ENCODE measurements at places on chromosomes 3 and 15. TPM values are rescaled to one million over a fixed set of nuclear protein-coding genes. Genes with fewer than 3 reads are reported as not detected.
A peak's percentile ranks its signal among the peaks of the same experiment; 100 is the strongest.

DNA sequence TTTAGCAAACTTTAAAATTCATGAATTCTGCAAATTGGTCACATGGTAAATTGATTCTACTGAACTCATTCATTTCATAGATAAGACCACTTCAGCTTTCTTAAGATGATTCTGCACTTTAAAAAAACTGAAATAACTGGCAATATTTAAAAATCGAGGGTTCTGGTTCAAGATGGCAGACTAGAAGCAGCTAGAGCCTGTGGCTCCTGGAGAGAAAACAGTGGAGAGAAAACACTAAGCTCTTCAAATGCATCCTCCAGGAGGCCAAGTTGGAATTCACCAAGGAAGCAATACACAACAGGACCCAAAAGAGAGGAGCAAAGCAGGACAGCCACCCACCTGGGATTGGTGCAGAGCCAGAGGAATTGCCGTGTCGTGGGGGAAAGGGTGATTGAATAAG, 132.1 kb downstream of the SPATA16 start:
- DNase-seq, result no peak

DNA sequence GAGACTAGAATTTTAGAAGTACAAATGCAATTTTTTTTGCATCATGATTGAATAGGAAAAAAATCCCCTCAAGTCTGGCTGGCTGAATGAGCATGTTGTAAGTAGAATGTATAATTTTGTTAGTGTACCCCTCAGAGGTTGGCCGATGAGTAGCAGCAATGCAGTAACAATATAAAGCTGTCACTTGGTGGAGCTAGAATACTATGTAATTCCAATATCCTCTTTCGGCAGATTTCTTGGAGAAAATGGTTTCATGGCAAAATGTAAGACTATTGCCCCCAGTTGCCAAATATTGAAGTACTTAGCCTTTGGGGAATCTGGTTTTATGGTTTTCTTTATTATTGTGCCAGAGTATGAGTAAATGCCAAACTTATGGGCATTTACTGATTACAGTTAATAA, 39.8 kb upstream of the SGO1 start:
- no peak for DNase-seq

DNA sequence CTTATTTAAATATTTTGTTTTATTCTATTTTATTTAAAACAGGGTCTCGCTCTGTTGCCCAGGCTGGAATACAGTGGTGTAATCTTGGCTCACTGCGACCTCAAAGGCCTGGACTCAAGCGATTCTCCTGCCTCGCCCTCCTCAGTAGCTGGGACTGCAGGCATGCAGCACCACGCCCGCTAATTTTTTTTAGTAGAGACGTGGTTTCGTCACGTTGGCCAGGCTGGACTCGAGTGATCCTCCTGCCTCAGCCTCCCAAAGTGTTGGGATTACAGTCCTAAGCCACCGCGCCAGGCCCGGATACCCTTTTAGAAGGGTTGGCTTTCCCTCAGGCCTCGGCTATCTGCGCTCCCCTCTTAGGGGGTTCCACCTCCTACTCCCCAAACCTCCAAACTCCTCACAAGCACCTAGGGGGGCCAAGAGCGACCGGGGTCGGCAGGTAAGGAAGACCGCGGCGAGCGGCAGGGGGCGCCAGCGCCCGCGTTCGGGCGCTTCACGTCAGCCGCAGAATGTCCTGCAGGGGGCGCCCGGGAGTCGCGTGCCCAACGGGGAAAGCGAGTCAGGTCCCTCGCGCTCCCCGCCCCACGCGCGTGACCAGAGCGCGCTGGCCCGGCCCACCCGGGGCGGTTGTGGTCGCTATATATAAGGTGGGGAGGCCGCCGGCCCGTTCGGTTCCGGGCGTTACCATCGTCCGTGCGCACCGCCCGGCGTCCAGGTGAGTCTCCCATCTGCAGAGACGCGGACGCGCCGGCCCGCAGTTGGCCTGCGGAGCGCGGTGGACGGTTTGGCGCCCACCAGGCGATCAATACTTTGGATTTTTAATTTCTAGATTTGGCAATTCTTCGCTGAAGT, 51.8 kb upstream of the GATM start:
- peak; percentile 85 for DNase-seq

GRCh38 chr3:178718995-178719635, 182.9 kb downstream of the KCNMB2 start:
- DNase-seq, result no peak

DNA sequence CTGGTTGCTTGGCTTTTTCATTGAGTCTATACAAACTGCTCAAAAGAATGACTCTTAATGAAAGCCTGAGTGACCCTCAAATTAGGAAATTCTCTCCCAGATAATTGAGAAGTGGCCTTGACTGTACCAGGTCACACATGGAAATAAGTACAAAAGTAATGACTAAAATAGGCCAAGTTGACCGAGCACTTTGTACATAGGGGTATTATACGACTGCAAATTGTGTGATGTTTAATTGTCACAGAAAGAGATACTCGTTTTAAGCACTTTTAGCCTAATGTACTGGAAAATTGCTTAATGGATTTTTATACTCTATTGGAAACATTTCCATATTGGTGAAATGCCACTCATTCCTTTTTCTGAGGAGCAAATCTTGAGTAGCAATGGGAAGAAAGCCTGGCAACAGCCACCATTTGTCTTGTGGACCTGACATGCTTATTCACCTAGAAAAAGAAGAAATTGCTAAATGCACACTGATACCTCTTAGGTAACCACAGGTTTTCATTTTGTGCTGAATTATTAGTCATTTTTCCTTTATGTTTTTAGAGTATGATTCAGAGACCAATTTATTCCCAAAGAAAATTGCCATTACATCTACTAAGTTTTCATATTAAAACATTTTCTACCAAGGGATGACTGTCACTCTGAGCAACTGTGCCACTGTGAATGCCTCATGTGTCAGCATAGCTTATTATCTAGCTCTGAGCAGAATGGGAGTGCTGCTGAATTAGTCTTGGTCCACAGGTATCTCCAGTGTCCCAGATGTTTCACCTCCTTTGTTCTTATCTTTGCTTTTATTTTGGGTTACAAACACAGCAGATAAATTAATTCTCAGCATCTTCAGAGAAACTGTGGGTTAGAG, 8.9 kb upstream of the PXK start:
- DNase-seq, result no peak

- no peak for DNase-seq
Observed at GRCh38 chr3:192156382-192156781, 571.0 kb downstream of the FGF12 start.

GRCh38 chr15:91445695-91446228, 345.7 kb downstream of the SV2B start:
- no peak for DNase-seq

GRCh38 chr15:42343596-42344232, 15.6 kb upstream of the CAPN3 start:
- DNase-seq, result no peak

DNA sequence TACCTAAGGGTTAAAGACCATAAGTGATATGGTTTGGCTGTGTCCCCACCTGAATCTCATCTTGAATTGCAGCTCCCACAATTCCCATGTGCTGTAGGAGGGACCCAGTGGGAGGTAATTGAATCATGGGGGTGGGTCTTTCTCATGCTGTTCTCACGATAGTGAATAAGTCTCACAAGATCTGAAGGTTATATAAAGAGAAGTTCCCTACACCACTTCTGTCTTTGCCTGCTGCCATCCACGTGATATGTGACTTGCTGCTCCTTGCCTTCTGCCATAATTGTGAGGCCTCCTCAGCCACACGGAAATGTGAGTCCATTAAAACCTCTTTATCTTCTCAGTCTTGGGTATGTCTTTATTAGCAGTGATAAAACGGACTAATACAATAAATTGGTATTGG, 75.0 kb upstream of the CADPS start:
- DNase-seq, result no peak

The C2CD4A gene
- not detected for total RNA-seq

The NAALADL2 gene
- total RNA-seq, result 3.1 TPM

Data from left ventricle myocardium superior (tissue), 1 donor.